ENCODE measurements at places on chromosomes 7 and 10. TPM values are rescaled to one million over a fixed set of nuclear protein-coding genes. Genes with fewer than 3 reads are reported as not detected.
A peak's percentile ranks its signal among the peaks of the same experiment; 100 is the strongest.

GRCh38 chr10:66925896-66926715 lies at the start of gene LRRTM3:
Gene LRRTM3, plus strand, starts transcription at chr10:66926036.
- peaks cover 36% of the 10 kb centered on the region for H3K27me3 ChIP-seq
- no peak within 1 kb of the TSS for H3K27ac ChIP-seq
- no peaks in the 10 kb centered on the region for H3K36me3 ChIP-seq
- no peak for DNase-seq

The AKR1C3 gene
- 84.4 TPM for total RNA-seq

DNA sequence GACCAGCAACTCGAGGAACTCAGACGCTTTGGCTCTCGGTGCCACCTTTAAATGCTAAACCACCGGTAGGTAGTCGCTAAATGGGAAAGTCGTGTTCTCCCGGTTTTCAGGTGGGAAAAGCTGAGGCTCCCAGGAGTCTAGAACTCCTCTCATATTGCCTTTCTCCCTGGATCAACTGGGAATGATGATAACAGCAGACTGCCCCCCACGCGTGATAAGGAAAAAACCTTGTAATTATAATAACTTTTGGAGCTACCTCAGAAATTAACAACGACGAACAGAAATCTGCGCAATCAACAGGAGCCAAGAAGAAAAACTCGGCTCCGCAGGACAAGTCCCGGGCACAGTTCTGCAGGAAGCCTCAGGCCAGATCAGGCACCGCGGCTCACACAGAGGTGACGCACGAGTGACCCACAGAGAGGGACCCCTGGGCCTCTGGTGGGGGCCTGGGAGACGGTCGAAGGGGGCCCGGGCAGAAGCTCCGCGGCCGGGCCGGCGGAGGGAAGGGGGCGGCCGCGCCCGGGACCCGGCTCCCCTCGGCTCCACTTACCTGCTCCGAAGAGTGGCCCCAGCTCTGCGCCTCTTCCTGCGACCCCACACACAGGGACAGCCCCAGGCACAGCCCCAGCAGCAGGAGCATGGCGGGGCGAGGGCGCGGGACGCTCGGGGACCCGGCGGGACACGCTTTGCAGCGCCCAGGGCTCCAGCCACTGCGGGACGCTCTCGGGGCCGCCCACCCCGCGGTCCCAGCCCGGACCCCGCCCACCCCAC lies at the start of gene ITIH5:
ITIH5 (minus strand) TSS at position 714 of the 771 bp plus-strand sequence; CDS start at position 640, 74 bp downstream.
- peaks cover 40% of the 10 kb centered on the region for H3K27me3 ChIP-seq
- peak within 1 kb of the TSS; percentile 24 for H3K27ac ChIP-seq
- no peaks in the 10 kb centered on the region for H3K36me3 ChIP-seq
- DNase-seq = no peak
- H3K4me3 ChIP-seq = peak within 1 kb of the TSS; percentile 69
- peaks cover 17% of the 10 kb centered on the region for H3K4me1 ChIP-seq

- no peaks in the 10 kb centered on the region for H3K27me3 ChIP-seq
- no peak overlapping the region for H3K27ac ChIP-seq
- DNase-seq = no peak
- H3K4me1 ChIP-seq = peaks cover 14% of the 10 kb centered on the region
Observed at GRCh38 chr7:107384025-107384424, 85.8 kb upstream of the GPR22 start.
